ENCODE measurements at places on chromosomes 12 and 14.
A peak's percentile ranks its signal among the peaks of the same experiment; 100 is the strongest.

GRCh38 chr14:31939934-31940333 is 137.2 kb upstream of the ARHGAP5 start:
- DNase-seq: no peak

DNA sequence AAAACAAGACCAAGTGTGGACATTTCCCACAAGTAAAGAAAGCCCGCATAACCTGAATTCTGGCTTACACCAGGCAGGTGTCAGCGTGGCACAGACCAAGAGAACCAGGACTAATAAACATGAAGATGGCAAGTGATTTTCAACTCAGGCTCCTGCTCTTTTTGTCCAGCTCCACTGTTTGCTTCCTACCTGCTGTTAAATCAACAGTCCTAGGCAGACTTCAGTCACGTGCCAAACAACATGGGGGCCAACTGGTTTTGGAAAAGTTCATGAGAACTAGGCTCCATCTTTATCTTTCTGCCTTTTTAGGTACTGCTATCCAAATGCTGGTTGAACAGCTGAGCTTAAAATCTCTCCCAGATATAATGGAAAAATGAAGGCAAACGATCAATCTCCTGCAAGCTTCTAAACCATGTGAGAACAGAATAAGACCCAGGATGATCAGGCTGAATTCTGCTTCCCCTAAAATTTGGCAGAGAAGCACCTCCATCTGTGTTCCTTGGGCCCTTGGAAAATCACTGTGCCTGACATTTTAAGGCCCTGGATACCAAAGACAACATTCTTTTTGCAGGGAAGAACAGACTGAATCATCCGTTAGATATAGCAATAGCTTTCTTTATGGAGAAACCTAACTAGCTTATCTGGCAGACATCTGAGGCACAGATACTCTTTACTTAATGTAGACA is 215.6 kb upstream of the USP15 start:
- DNase-seq: no peak

DNA sequence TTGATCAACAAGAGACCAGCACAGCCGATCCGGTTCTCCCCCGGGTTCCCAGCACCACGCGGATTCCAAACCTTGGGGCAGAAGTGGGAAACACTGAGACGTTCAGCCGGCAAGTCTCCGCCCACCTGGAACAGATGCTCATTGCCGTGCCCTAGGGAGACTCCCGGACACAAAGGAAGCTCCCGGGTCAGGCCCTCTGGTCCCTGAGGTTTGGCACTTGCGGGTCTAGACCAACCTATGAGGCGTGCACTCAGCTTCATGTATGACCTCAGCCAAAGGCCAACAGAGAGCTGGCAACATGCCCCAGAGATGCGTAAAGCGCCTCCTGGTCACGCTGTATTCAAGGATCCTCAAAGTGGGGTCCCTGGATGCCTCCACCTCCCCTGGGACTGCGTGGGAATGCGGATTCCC is 2.5 kb downstream of the RIMBP2 start:
- no peak for DNase-seq

DNA sequence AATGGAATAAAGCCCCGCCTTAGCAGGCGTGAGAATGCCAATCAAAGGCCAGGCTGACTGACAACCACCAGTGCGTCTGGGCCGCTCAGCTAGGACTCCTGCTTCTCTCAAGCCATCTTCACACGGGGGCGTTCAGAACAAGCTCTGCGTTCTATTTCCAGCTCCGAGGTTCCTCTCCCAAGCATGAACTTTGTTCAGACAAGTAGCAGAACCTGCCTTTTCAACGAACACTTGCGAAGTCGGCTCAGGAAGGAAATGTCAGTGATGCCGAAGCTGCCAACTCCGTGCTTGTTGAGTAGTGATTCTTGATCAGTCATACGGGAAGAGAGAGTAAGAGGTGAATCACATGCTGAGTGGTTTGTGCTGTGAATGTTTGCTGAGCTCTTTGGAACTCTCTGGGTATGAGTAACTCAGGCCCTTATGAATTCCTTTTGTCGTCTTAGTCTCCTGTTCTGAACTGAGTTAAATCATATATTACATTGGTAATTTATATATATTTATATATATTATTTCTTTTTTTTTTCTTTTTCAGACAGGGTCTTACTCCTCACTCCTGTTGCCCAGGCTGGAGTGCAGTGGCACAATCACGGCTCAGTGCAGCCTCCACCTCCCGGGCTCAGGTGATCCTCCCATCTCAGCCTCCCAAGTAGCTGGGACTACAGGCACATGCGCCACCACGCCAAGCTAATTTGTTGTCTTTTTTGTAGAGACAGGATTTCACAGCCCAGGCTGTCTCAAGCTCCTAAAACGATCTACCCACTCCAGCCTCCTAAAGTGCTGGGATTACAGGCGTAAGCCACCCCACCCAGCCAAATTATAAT is 29.4 kb upstream of the BCL7A start:
- no peak for DNase-seq

DNA sequence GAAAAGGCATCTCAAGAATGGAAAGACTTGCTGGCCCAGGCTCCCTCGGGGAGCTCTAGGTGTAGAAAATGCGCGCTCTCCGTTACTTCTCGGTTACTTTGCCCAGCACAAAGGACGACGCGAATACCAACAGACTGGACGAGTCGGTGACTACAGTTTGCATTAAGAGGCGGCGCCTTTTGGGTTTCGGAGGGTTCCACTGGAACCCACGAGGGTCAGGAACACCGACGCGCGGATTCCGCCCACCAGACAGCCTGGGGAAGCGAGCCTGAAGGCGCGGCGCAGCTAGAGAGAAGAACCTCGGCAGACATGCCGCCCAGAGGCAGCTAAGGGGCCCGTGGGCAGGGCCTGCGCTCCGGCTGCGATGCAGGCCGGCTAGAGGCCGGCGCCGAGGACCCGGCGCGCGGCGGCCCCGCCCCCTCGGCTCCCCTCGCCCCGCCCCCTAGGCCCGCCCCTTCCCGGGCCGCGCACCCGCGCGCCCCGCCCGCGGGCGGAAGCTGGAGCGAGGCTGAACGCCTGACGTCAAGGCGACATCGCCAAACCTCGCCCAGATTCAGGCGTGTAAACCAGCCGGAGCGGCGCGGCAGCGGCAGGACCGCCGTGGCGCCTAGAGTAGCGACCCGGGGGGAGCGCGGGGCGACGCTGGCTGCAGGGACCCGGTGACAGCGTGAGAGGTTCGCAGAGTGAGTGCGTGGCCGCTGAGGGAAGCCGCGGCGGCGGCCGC is at the start of gene RAP1B:
Gene RAP1B, plus strand, starts transcription at position 530 of the 724 bp plus-strand sequence. CDS start 37,826 bp downstream, outside the sequence.
- peak; percentile 82 for DNase-seq

GRCh38 chr12:121731473-121731872 is 18.9 kb downstream of the TMEM120B start:
- DNase-seq: no peak

DNA sequence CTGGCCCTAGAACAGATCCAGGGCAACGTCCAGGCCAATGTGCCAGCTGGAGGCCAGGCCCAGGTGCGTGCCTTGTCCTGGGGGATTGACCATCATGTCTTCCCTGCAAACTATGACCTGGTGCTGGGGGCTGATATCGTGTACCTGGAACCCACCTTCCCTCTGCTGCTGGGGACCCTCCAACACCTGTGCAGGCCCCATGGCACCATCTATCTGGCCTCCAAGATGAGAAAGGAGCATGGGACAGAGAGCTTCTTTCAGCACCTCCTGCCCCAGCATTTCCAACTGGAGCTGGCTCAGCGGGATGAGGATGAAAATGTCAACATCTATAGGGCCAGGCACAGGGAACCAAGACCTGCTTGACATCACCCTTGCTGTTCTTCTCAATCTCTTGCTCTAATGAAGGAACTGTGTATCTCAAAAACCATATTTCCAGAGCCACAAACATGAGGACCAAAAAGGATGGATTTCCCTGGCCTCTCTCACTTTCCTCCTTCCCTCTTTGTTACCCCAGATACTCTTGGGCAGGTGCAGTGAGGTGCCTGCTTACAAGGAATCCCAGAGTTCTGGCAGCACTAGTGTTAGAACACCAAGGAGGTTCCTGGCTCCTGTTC is 2.2 kb upstream of the TSFM start:
- DNase-seq: no peak

GRCh38 chr14:101364503-101365328 is 196.6 kb upstream of the DIO3 start:
- no peak for DNase-seq

- DNase-seq: no peak
Measured at GRCh38 chr12:81300454-81300853, 222.6 kb downstream of the ACSS3 start.

GRCh38 chr12:94832780-94833681 is 170.5 kb downstream of the NDUFA12 start:
- no peak for DNase-seq

- peak; percentile 91 for DNase-seq
Measured at GRCh38 chr12:124994437-124994975, 1.1 kb downstream of the BRI3BP start.

GRCh38 chr14:29459531-29459930 is 468.1 kb downstream of the PRKD1 start:
- DNase-seq: no peak

DNA sequence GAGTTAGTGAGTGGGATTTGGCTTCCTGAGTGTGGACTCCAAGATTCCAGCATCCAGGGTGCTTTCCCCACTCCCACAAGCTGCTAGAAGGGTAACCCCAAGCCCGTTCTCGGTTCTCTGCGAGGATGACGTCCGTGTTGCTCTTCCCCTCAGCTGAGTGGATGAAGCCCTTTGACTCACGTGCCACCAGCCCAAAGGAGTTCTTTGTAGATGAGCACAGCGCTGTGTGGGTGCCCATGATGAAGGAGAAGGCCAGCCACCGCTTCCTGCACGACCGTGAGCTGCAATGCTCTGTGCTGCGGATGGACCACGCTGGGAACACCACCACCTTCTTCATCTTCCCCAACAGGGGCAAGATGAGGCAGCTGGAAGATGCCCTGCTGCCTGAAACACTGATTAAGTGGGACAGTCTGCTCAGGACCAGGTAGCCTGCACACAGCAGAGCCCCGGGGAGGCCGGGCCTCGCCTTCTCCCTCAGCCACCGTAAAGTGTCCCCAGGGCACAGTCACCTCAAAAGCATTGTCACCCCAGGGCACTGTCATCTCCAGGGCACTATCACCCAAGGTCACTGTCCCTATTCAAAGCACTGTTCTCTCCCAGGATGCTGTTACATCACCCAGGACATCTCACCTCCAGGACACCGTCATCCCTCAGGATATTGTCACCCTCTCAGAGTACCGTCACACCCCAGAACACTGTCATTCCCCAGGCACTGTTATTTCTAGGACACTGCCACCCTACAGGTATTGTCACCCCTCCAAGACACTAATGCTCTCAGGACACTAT is 31.3 kb downstream of the SERPINA3 start:
- no peak for DNase-seq

- no peak for DNase-seq
Measured at GRCh38 chr14:23085458-23085857, 9.5 kb downstream of the ACIN1 start.

DNA sequence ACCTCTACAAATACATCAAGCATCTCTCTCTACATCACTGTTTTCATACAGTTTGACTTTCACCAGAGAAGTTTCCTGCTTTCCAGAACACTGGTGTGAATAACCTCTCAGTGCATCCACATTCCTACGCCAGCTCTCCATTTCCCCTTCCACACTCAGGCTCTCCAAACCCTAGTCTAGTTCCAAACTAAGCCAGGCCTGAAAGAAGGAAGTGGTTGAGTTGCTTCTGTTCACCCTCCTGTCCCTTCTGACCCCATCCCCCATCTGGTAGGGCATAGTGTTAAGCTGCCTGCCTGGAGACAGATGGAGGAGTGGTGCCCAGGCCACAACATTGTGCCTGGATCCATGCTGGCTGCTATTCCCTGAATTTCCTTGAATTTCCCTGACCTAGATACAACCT is 132.4 kb downstream of the GPR65 start:
- DNase-seq: no peak

GRCh38 chr12:108634341-108634751 is 652 bp upstream of the SELPLG start:
- DNase-seq: peak; percentile 75

DNA sequence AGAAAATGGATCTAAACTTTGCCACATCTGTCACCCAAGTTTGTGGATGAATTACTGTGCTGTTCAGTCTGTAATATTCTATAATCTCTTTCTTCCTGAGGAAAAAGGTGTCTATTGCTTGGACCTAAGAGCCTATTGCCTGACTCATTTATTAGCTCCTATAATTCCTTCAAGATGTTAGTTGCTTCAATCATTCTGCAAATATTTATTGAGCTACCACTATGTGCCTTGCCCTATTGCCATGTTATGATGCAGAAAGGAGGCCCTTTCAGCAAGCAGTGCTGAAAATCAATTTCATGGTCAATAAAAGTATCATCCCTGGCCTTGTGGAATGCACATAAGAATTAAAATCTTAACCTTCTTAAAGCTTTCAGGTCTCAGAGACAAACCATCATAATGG is 113.6 kb downstream of the CCER1 start:
- no peak for DNase-seq

- DNase-seq: no peak
Measured at GRCh38 chr12:14826491-14826890, 12.5 kb upstream of the SMCO3 start.

GRCh38 chr12:57813971-57814772 is 4.4 kb downstream of the AVIL start:
- no peak for DNase-seq

GRCh38 chr12:94429633-94430032 is 30.0 kb downstream of the CEP83 start:
- no peak for DNase-seq

DNA sequence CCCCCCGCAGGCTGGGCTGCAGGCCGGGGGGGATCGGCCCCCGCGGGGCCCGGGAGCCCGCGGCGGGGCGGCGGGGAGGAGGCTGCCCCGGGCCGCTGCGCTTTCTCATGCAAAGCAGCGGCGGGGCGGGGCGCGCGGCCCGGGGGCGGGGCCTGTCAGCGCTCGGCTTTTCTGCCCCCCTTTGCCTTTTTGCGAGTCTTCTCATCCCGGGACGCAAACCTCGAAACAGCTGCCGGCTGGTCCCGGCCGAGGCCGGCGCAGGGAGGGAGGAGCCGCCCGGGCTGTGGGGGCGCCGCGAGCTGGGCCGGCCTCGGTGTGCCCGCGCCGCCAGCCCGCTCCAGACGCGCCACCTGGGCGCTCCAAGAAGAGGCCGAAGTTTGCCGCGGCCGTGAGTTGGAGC is at the start of gene FZD10:
Gene FZD10, plus strand, starts transcription at position 198 of the 400 bp plus-strand sequence. CDS start 479 bp downstream, outside the sequence.
- no peak for DNase-seq

DNA sequence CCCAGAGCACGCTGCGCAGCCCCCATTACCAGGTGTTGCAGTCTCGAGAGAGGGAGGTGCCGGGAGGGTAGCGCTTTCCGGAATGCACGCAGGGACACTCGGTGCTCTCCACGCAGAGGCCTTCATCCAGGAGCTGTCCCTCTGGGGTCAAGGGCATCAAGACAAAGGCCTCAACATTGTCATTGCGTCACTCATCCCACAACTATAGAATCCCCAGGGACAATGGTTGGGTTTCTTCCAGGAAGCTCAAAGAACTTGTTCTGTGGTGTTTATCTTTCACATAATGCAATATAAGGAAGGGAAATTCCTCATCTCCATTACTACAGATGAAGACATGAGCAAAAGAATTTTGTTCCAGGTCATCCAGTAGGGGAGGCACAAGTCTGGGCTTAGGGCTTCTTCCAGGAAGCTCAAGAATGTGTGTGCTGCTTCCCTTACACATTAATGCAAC is 52.1 kb downstream of the VWF start:
- DNase-seq: no peak
